Tongue (tissue), 3 donors: ENCODE measurements at places on chromosomes 4 and X. TPM values are rescaled to one million over a fixed set of nuclear protein-coding genes. Genes with fewer than 3 reads are reported as not detected.
A peak's percentile ranks its signal among the peaks of the same experiment; 100 is the strongest.

The SRPK3 gene
- total RNA-seq, result 81.4 TPM

The SLC6A14 gene
- 3.2 TPM for total RNA-seq

- DNase-seq, result no peak
Measured at GRCh38 chrX:107293056-107293455, 86.6 kb downstream of the DNAAF6 start.

The SSX3 gene
- not detected for total RNA-seq

DNA sequence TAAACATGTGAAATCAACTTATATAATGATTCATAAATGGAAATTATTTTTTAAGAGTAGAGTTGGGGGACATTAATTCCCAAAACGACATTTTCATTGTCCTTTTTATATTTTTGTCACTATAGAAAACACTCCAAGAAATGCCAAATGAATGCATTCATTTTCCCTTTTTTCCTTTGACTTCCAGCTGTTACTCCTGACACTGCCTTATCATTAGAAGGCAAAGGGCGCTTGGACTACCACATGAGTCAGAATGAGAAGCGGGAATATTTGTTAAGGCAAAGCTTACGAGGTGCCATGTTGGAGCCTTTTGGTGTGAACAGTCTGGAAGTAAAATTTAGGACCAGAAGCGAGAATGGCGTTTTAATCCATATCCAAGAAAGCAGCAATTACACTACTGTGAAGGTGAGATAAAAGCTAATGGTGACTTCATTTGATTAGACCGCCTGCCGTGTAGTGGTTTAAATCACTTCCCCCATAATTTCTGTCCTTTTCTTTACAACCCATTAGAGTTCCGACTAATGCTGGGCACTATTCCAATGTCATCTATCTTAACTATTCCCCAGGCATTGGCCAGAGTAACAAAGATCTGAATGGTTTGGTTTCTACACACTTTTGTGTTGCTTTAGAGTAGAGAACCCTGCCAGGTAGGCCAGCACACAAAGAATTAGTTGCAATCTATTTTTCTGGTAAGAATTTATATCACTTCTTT, 166.7 kb downstream of the FAT4 start:
- no peak for DNase-seq

The ARSD gene
- 13.5 TPM for total RNA-seq

The ALAS2 gene
- 26.3 TPM for total RNA-seq

The TMEM47 gene
- 108 TPM for total RNA-seq

The CDS1 gene
- 4.5 TPM for total RNA-seq

DNA sequence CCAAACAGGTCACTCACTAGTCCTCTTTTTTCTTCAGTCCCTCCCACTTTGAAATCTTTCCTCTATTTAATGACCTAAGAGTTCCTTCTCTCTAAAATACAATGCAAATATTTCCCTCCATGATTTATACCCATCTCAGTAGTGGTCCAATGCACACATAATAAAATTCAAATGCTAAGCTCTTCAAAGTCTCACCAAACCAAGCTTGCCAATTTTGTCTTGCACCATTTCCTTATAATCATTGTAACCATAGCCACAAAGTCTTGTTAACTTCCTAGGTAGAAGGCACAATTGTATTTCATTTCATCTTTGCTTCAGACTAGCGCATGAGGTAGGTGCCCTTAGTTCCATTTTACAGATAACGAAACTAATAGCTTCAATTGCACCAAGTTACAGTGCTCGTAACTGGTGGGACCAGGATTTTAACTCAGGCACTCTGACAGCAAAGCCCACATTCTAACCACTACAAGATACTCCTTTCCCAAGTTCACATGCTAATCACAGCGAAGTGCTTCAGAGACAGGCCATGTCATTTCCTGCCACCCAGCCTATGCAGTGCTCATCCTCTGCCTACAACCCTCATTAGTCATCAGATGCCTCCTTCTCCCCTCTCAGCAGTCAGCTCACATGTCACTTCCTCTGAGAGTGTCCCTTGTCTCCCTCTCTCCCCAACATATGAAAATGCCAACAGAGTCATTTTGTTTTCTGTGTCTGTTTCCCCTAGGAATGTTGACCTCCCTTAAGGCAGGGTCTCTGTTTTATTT, 66.9 kb upstream of the PPARGC1A start:
- DNase-seq, result no peak

The MGAT4D gene
- total RNA-seq, result not detected

DNA sequence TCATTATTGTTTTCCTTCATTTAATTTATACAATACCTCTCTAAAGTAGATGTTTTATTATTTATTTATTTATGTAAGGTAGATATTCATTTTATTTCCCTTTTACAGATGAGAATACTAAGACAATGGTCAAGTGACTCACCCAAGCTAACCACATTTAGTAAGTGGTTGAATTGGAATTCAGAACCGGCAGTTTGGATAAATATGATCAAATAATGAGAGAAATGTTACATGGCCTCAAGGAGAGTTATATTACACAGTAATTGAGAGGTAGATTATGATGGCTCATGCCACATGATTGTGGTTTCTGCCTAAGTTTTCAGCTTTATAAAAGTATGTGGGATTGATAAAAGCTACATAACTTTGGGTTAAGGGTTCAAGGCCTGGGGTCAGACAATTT, 239.4 kb upstream of the BOD1L1 start:
- no peak for DNase-seq

- DNase-seq, result no peak
Measured at GRCh38 chr4:170008371-170008770, 17.8 kb downstream of the MFAP3L start.

DNA sequence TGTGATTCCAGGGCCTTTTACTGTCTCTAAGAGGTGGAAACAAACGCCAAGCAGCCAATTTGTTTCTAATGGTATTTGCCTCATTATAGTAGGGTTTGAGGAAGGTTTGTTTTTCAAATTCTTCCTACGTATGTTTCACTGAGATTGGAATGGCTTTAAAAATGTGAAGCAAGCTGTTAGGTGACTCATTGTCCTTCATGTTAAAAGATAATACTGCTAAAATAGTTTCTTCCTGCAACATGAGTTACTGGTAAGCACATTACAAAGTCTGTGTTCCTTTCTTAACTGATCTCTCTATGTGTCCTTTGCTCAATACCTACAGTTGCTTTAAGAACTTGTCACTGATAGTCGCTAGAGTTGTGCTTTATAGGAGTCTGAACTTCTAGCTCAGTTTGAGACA, 1183.9 kb downstream of the RPA4 start:
- no peak for DNase-seq

DNA sequence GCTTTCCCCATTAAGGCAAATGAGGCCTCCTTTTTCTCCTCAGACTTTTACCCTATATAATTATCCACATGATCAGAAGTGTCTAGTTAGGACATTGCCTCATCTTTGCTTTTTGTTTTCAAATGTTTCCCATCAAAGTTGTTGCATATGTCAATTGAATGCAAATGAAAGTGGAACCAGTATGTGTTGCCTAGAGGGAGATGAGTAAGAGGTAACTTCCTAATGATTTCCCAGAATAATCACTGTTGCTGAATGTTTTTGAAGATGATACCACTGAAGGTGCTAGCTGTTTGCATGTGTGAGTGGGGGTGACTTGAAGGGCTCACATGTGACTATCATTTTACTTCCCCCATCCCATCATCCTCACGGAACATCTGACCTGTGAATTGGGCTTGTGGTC, 33.9 kb downstream of the PAK3 start:
- DNase-seq, result no peak

DNA sequence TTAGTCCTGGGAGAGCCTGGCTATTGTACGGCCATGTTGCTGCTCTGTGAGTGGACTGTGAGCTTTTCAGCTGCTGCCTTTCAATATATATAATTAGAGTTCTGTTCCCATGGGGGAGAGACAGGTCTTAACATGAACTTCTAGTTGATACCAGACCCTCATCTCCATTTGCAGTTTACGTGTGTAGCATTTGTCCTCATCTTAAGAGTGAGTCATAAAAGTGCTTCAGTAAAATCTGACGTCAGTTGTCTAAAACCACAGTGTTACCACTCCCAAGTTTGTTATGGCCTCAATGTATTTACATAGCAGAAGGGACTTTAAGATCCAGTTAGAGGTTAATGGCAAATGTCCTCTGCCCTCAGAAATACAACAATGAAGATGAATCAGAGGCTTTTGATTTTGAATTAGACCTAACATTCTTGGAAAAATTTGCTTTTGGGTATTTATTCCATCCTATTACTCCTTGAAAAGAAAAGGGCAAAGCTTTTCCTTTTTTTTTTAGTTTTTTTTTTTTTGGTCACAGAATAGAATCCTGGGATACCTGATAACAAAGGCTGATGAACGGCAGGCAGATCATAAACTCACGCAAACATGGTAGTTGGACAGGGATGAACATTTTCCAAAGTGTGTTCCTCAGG, 38.6 kb downstream of the PHOX2B start:
- peak; percentile 43 for DNase-seq

DNA sequence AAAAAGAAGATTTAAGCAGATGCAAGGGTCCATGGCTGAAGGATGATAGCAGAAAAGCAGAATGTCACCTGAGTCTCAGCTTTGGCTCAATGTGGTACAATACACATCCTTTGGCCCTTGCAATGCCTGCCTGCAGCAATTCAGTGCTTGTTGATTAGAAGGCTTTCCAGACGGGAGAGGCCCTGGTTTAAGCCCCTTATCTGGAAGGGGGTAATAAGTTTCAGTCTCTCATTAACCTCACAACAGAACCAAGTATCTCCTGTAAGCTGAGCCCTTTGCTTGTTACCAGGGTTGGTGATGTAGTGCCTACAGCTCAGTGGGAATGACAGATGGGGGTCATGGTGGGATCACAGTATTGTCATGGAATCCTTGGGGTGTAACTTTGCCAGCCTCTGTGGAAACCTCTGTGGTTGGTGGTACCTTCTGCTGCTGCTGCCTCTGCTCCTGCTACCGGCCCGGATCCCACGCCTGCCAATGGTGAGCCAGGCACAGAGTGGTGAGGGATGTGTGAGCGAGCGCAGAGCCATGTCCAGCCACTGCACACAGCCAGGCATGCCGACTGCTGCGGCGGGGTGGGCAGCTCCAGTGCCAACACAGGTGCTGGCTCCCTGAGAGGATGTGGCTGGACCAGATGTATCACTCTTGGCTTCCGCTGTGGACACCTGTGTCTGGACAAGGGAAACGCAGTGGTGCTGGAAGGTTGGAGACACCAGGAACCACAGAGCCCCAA, 81.2 kb downstream of the ADRA2C start:
- no peak for DNase-seq

The HSFX2 gene
- not detected for total RNA-seq

GRCh38 chr4:7073526-7074390, 5.9 kb upstream of the GRPEL1 start:
- DNase-seq, result peak; percentile 76

DNA sequence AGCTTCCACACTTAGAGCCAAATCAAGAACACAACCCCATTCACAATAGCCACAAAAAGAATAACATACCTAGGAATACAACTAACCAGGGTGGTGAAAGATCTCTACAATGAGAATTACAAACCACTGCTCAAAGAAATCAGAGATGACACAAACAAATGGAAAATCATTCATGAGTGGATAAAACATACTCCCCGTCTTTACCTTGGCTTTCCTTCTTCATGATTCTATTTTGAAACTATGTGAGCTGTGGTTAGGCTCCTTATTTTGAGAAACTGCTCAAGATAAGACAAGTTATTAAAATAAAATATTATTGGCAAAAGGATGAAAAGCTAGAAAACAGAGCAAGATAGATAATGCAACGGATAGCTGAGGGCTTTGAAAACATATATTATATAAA, 598.1 kb upstream of the FAT1 start:
- DNase-seq, result no peak

GRCh38 chr4:7367864-7368277, 66.9 kb downstream of the PSAPL1 start:
- no peak for DNase-seq

GRCh38 chr4:161894493-161895167, 269.2 kb downstream of the FSTL5 start:
- DNase-seq, result no peak

- DNase-seq, result no peak
Measured at GRCh38 chr4:25258980-25259578, 25.2 kb downstream of the PI4K2B start.

DNA sequence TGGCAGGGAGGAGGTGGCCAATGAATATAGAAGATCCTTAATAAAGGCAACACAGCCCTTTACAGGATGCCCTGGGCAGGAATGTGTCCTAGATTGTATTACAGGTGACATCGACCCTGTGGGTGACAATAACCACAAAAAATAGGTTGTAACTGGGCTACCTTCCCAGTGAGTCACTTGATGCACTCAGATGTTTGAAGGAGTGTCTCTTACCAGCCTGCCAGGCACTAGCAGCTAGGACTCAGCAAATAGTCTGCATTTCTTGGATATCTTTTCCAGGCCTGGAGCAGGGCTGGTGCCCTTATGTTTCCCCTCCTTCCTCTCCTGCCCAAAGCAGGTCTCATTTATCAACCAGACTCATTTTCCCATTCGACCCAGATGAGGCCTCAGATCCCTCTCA, 50.9 kb upstream of the TMEM164 start:
- no peak for DNase-seq

DNA sequence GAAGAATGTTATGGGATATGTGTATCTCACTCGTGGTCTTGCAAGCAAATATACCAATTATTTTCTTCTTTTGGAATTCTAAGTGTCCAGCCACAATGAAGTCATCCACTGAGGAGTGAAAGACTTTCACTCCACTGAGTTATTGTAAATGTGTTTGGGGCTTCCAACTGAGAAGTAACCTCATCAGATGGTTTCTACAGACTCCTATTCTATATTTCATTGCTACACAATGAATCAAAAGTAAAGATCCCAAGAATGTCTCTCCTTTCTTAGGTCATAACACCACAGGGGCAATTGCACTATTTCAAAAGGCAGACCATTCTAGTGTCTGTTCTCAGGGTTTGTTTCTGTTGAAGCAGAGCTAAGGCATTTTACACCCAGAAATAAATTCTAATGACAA, 12.3 kb upstream of the VCX2 start:
- no peak for DNase-seq

GRCh38 chr4:40608628-40609027, 21.0 kb downstream of the RBM47 start:
- peak; percentile 51 for DNase-seq

- DNase-seq, result peak; percentile 3
Measured at GRCh38 chrX:17944833-17945497, 83.9 kb upstream of the RAI2 start.

DNA sequence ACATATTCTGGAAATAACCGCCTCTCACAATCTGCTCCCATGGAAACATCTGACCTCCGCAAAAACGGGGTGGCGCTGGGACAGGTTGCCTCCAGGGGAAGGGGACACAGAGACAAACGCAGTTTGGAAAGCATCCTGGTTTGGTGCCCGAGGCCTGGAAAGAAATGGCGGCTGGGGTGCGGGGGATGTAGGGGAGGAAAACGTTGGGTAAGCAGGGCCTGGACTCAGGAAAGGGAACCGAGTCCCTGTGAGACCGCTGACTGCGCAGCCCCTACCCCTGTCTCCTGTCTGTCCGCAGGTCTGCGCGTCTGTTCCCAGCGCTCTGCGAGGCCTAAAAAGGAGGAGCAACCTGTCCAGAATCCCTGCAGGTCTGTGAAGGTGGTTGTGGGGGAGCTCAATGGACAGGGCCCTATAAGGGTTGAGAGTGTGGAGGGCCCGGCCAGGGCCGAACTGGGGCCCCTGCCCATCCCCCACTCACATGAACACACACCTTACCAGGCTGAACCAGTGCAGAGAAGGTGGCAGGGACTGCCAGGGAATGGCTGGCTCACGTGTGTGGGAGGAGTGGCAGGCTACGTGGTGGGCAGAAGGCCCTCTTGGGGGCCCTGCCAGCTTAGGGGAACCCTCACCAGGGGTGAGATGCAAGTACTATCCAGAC, 672 bp downstream of the TCEAL3 start:
- no peak for DNase-seq
